ENCODE measurements at places on chromosomes 11 and 22.

DNA sequence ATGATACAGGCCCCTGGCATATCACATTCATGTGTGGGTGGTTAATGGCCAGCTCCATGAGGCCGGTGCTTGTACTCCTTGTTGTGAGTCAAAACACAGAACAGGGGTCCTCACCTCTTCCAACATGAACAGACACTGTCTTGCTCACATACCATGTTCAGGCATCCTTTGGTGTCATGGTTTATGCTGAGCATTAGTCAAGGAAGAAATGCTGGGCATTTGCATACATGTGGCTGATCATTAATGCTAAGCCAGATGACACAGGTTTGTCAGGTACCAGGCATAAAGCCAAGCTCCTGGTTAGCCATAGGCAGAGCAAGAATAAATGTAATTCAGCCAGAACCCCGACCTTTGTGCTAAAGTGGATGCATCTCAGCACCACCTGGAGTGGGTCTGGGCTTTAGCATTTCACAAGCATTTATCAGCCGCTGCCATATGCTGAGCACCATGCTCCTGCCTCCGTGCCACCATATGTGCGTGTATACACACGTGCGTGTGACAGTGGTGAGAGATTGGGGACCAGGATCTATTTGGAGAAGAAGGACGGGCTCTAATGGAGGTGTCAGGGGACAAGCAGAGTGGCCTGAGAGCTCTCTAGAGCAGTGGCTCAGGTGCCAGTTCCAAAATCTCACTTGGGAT, 55.0 kb downstream of the MICAL2 start:
- no peak for DNase-seq

- DNase-seq: no peak
Observed at GRCh38 chr11:60854140-60854846, 1.5 kb downstream of the PTGDR2 start.

DNA sequence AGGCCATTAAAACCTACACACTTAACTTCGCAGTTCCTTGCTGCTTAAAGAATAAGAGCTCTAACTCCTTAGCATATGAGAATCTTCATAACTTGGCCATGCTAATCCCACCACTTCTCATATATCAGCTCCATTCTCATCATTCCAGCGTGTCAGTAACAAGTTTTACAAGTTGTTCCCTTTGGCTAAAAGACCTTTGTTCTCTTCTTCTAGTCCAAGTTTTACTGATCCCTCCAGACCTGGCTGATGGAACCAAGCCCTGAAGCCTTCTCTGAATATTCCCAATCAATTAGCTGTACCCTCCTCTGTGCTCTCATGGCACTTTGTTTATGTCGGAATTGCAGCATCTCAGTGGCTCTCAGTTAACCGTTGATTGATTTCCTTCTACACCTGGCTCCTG, 35.8 kb downstream of the GAB2 start:
- DNase-seq: no peak

- DNase-seq: no peak
Observed at GRCh38 chr22:40610329-40610850, 26.1 kb downstream of the MRTFA start.

GRCh38 chr22:44086271-44087088, 62.4 kb downstream of the PARVB start:
- no peak for DNase-seq

DNA sequence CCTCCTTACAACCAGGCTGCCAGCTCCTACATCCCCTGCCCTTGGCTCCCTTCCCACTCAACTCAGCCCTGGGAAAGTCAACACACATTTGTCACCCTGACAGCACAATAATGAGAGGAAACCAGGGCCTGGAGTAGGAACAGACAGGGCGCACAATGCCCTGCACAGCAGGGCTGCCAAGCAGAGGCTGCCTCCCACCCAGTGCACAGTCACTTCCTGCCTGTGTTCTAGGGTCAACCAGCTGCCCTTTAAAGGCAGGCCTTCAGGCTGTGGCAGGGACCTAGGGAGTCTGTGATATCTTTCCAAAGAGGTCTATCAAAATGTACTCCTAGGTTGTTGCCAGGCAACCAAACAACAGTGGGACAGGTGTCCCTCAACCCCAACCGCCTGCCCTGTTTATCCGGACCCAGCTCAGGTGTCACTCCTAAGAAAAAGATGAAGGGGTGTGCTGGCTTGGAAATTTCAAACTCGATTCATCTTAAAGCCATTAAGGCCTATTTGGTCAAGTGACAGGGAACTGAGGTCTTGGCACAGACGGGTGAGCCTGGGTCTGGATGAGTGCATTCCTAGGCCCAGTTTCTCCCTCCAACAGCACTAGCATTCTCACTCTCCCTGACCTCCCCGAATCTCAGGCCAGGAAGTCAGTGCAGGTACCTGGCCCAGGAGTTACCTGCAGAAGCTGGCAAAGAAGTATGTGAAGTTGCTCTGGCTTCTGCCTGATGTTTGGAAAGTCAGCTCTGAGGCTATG, 110.3 kb upstream of the PITPNB start:
- no peak for DNase-seq

GRCh38 chr11:103541186-103541795, 432.1 kb downstream of the DYNC2H1 start:
- no peak for DNase-seq

DNA sequence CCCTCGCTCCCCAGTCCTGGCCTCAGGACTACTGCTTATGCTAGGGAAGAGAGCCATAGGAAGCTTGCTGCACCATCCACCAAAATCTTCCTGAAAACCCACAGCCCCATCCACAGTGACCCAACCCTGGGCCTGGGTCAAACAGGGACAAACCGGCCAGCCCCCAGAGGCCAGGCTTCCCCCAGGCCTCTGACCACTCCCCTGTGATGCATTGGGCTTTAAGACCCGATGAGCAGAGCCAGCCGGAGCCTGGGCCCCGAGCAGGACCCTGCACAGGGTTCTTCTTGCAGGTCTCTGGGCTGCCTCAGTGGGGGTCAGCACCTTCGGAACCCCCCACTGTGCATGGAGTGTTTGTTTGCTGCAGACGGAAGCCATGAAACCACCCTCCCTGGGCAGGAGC, 583.7 kb downstream of the BRD1 start:
- no peak for DNase-seq

DNA sequence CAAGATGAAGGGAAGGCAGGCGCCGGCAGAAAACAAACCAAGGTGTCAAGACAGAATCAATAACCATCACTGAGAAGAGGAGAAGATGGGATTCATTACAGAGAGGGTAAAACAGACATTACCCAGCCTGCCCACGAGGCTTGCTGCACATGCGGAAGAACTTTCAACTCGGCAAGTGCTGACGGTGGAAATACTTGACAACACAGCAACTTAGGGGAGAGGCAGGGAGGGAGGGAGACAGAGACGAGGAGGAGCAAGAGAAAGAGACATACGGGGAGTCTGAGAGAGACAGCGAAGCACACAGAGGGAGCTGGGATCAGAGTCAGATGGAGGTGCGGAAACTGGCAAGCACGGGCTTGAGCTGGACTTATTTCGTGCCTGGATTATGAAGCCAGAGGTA, 129.3 kb upstream of the NECTIN1 start:
- DNase-seq: no peak

GRCh38 chr11:125129316-125129993, 18.0 kb upstream of the TMEM218 start:
- no peak for DNase-seq

GRCh38 chr11:30707110-30707509, 121.0 kb upstream of the MPPED2 start:
- no peak for DNase-seq

GRCh38 chr11:86066033-86066432, 2.9 kb downstream of the PICALM start:
- no peak for DNase-seq

DNA sequence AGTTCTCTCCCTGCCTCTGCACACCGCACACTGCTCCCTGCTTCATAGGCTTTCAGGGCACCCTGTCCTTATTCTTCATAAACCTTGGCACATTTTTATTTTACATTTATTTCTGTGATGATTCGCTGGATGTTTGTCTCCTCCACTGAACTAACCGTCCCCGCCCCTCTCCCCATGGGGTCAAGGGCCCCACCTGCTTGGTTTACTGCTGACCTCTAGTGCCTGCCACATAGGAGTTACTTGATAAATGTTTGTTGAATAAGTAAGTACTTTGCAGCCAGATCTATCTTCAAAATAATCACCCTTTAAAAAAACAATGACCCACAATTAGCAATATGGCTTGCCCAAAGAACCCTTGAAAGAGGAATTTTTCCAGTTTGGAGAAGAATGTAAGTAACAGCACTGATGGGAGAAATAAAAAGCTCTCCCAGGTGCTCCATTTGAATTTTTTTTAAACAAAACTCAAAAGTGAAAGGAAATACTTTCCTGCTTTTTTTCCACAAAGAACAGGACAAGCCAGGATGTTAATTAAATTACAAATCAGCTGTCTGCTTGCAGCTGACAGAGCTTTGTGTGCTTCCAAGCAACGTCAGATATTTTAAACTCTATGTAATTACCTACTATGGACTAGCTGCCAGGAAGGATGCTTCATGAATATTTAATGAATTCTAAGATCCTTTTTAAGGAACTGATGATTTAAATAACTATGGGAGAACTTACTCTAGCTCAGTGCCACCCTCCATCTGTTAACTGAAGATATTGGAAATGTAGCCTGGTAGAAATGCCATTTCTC, 1083.6 kb downstream of the DLG2 start:
- DNase-seq: no peak

GRCh38 chr22:23130697-23131096, 11.1 kb downstream of the RSPH14 start:
- DNase-seq: no peak

DNA sequence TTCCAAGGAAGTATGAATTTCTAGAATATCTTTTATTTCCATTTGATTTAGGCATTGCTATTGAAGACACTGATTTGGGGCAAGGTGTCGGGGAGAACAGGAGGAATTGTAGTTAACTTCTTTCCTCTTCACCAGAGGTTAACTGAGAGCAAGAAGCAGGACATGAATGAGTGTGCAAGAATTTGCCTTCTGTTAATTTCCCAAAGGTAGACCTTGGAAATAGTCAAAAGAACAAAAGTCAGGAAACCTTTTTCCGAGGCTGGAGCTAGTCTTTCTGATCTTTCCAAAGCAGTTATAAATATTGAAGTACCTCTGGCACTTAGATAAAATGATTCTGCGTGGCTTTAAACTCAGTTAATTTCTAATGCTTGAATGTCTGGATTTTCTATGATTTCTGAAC, 66.9 kb downstream of the MTMR3 start:
- no peak for DNase-seq

DNA sequence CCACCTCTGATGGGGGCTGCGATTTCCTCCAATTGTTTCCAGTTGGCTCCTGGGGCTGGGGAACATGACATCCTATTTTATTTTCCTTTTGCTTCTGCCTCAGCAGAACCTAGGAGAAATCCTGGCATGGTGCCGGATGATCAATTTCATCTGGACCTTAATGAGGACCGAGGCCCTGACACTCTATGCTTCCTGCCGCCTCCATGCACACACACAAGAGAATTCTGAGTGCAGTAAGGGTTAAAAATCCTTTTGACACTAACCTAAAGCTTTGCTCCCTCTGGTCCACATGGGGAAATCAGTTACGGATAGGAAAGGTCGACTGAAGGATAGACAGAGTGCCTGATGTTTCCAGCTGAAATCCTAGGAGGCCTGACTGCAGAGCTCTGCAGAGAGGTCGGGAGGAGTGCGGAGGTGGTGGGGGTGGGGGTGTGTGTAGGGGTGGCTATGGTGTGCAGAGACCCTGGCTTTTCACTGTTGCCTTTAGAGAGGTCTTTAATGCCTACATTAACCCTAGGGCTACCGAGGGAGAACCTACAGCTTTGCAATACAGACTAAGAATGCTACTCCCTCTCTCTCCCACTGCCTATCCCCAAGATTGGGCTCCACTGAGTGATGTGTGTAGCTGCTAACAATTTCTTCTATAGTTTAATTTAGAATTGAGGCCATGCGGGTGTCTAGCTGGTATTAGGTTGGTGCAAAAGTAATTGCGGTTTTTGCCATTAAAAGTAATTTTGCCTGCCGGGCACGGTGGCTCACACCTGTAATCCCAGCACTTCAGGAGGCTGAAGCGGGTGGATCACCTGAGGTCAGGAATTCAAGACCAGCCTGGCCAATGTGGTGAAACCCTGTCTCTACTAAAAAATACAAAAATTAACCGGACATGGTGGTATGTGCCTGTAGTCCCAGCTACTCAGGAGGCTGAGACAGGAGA, 53.6 kb upstream of the INCENP start:
- no peak for DNase-seq

DNA sequence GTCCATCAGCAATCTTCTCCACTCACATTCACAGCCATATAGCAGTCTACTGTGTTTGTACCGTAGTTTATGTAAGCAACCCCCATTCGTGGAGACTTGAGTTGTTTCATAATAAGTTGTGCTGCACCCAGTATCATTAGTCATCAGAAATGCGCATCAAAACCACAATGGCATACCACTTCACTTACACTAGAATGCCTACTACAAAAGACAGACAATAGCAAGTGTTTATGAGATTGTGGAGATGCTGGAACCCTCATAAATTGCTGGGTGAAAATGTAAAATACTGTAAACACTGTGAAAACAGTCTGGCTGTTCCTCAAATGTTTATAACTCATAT, 133.3 kb downstream of the ATXN10 start:
- DNase-seq: no peak

- DNase-seq: no peak
Observed at GRCh38 chr22:50731811-50732624, 6.0 kb upstream of the ACR start.

- DNase-seq: no peak
Observed at GRCh38 chr11:111352935-111353710, 26.0 kb downstream of the POU2AF1 start.

- DNase-seq: no peak
Observed at GRCh38 chr11:77207618-77208313, 79.7 kb downstream of the MYO7A start.

- DNase-seq: no peak
Observed at GRCh38 chr11:111733016-111733415, 33.2 kb downstream of the PPP2R1B start.

- no peak for DNase-seq
Observed at GRCh38 chr11:2794046-2794967, 91.3 kb downstream of the CDKN1C start.

GRCh38 chr22:22156716-22157347, 87.8 kb upstream of the VPREB1 start:
- peak; percentile 17 for DNase-seq

- DNase-seq: no peak
Observed at GRCh38 chr11:16001899-16002426, 354.4 kb downstream of the SOX6 start.

DNA sequence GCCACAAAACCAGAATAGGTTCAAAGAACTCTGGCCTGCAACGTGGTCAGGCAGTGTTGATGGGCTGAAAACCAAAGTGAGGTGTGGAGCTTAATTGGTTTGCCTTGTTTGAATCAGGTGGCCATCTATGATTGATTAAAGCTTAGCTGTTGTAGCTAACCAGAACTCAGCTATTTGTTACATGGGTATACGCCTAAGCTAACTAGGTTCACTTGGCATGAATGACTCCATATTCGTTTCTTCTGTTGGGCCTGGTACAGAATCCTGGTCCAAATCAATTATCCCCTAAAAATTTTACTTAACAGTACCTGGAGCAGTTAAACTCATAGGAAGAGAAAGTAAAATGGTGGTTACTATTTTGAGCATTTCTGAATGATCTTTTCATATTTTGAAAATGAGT, 7.7 kb upstream of the BAIAP2L2 start:
- DNase-seq: no peak

GRCh38 chr11:44681698-44682097, 45.1 kb upstream of the TSPAN18 start:
- no peak for DNase-seq

All from activated gamma-delta T cell treated with anti-CD3 and anti-CD28 coated beads, Interleukin-2, amount 50 U/mL, for 16 hours (primary cell).